ENCODE measurements at places on chromosomes 2 and 18. TPM values are rescaled to one million over a fixed set of nuclear protein-coding genes. Genes with fewer than 3 reads are reported as not detected.

DNA sequence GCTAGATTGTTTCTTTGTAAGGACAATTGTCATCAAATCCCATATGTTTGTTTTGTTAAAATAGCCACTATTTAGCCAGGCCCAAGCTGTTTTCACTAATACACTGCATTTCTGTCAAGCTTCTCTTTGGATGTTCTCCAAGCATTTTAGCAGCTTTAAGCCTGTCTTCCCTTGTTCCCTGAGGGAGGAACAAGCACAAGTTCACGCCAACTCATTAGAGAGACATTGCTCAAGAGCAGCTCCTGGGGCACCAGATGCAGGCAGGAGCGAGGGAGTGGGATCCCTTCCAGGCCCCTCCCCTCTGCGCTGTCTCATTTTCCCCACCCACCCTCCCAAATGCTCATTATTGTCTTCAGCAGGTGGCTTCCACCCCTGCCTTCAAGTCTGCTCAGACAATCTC, 32.6 kb upstream of the PPP3R1 start:
- no peaks in the 10 kb centered on the region for H3K4me1 ChIP-seq
- no peak overlapping the region for H3K4me3 ChIP-seq
- no peak overlapping the region for H3K27ac ChIP-seq
- H3K36me3 ChIP-seq: no peaks in the 10 kb centered on the region

Gene PCARE
- total RNA-seq: not detected

GRCh38 chr18:10995550-10995949, 153.8 kb downstream of the PIEZO2 start:
- H3K36me3 ChIP-seq: peaks cover 2% of the 10 kb centered on the region
- no peak overlapping the region for H3K4me3 ChIP-seq
- H3K27me3 ChIP-seq: no peaks in the 10 kb centered on the region
- H3K4me1 ChIP-seq: no peaks in the 10 kb centered on the region
- DNase-seq: no peak

DNA sequence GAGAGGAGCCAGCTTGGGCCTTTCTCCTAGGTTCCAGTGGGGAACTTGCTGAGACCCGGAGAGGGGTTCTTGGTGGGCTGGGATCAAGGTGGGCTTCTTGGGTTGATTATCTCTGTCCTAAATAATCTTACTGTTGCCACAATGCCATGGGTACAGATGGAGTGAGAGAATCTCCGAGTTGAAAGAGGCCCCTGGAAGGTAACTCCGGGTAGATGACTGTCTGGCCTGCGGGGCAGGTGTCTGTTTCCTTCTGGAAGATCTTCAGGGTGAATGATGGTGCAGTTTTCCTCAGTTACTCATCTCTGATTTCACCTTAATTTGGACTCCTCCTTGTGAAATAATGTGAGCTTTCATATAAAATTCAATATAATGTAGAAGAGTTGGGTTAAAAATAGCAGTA, 159.4 kb downstream of the ACTR3 start:
- no peaks in the 10 kb centered on the region for H3K4me1 ChIP-seq
- peaks cover 11% of the 10 kb centered on the region for H3K27me3 ChIP-seq
- no peak for DNase-seq
- no peaks in the 10 kb centered on the region for H3K36me3 ChIP-seq

DNA sequence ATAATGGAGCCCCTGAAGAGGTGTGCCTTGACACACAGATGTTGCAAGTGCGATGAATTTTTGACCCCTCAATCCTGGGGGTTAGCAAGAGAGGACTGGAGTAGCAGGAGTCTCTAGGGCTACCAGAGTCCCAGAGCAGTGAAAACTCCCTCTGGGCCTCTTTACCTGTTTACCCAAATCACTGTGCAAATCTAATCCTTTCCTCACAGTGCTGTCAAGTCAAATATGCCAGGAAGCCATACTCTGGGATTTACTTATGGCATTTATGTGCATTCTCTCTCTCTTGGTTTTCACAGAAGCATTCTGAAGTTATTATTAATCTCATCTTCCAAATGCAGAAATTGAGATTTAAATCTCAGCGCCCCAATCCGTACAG, 62.0 kb downstream of the MOGAT1 start:
- peaks cover 37% of the 10 kb centered on the region for H3K27me3 ChIP-seq
- no peak overlapping the region for H3K4me3 ChIP-seq
- no peak overlapping the region for H3K27ac ChIP-seq

Gene MOGAT1
- total RNA-seq: not detected

DNA sequence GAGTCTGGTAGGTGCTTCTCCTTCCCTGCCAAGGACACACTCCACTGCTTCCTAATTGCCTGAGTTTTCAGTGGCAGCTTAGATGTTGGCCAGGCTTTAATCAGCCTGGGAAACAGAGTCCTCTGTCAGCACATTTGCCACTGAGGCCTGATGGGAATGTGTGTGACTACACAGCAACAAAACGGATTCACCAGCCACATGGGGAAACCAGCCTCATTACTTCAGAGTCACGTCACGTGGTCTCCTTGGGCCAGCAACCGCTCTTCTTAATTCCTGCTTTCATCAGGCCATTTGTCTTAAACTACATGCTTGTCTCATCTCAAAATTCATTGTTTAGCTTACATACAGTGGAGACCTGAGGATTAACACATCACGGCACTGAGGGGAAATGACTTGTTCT, 93.9 kb upstream of the LTBP1 start:
- DNase-seq: no peak
- no peak overlapping the region for H3K4me3 ChIP-seq
- H3K27me3 ChIP-seq: peaks cover 11% of the 10 kb centered on the region
- H3K36me3 ChIP-seq: no peaks in the 10 kb centered on the region
- no peak overlapping the region for H3K27ac ChIP-seq

Gene POTEI
- total RNA-seq: not detected

- H3K4me1 ChIP-seq: peaks cover 34% of the 10 kb centered on the region
- H3K4me3 ChIP-seq: no peak overlapping the region
- no peaks in the 10 kb centered on the region for H3K36me3 ChIP-seq
- DNase-seq: no peak
Observed at GRCh38 chr2:152410165-152410597, 75.2 kb downstream of the FMNL2 start.

All from activated naive CD4-positive, alpha-beta T cell treated with anti-CD3 and anti-CD28 coated beads for 36 hours (primary cell).